ENCODE measurements at places on chromosomes 4 and X.

DNA sequence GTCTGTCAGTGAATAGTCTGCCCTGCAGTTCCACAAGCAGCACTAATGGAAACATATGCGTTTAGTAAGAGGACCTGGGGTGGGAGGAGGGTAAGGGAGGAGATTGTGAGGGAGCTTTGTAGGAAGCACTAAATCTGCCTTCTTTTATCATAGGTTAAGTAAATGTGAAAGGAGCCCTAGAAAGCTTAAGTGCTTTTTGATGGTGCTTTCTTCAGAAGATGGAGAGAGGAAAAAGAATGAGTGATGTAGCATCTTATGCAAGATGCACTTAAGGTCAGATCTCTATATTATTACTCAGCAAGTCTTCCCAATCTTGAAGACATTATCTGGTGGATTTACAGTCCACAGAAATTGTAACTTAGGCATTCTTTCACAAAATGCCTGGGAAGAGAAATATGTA, 322.7 kb downstream of the PDHA2 start:
- no peak for DNase-seq

GRCh38 chr4:47668810-47669408, 169.0 kb downstream of the CORIN start:
- peak; percentile 81 for DNase-seq

DNA sequence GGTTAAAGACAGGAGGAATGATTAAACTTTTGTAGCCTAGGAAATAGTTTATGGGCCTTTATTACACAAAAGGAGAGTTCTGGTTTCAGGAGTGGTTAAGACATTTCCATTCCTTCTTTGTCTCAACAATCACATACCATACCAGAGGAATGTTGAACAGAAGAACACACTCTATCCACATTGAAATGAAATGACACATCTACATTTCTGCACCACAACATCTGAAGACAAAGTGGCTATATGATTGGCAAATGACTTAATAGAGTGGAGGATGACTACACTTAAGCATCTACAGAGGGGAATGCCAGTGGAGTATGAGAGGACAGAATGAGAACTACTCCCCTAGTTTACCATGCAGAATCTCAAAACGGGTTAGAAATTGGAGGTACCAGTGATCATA, 8.0 kb downstream of the CYP2U1 start:
- peak; percentile 31 for DNase-seq

DNA sequence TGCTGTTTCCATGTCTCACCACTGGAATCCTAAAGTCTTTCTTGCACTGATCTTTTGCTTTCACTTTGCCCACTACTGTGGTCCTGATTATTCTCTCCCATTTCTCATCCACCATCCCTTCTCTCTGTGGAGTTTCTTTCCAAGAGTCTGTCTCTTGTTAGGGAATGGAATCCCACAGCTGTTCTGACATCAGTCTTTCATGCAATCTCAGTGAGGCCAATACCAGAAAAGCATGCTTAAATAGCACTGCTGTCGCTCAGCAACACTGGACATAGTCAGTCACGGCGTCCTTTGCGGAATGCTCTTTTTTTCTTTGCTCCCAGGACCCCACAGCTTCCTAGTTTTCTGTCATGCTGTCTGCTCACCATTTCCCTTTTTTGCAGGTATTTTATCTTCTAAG, 20.1 kb downstream of the SLITRK4 start:
- no peak for DNase-seq

DNA sequence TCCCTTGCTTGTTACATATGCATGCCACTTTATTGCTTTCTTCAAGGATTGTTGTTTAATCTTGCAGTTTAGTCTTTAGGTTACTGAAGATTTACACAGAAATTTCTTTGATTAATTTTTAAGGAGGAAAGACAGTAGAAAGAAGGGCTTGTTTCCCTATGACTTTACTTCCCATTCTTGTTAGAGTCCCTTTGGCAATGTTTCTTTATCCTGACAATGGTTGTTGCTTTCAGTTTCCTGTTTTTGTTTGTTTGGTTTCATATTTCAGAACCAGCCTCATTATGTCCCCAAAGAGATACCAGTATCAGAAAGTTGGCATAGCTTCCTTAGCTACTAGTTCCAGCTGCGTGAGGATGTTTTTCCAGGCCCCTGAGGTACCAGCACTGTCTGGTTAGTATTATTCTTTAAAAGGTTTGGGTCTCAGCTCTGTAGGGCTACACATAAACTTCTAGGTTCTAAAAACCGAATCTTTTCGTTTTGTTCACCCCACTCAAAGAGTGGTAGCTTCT, 61.3 kb upstream of the UNC5C start:
- no peak for DNase-seq

GRCh38 chr4:52250154-52250553, 199.1 kb downstream of the SPATA18 start:
- no peak for DNase-seq

GRCh38 chr4:165343353-165344191, 16.1 kb downstream of the MSMO1 start:
- DNase-seq, result peak; percentile 41

DNA sequence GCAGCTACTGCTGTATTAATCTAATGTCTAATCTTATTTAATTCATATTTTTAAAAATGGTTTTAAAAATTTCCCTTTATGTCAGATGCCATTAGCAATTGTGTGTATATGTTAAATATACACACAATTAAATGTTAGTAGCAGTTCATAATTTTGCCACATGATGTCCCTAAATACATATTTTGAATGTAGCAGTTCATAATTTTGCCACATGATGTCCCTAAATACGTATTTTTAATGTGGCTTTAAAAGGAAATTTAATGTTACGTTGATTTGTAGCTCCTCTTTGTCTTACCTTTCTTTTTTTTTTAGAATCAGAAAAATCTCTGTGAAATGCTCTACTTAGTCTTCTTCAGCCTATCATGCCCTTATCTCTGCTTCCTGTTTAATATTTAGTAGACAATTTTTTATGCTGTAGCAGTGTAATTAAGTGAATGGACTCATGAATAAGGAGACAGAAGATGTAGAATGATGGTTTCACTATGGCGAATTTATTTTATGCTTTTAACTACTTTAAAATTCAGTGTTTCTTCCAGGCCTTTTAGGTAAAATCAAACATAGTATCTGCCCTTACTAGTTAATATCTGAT, 26.1 kb downstream of the RBM46 start:
- peak; percentile 7 for DNase-seq

DNA sequence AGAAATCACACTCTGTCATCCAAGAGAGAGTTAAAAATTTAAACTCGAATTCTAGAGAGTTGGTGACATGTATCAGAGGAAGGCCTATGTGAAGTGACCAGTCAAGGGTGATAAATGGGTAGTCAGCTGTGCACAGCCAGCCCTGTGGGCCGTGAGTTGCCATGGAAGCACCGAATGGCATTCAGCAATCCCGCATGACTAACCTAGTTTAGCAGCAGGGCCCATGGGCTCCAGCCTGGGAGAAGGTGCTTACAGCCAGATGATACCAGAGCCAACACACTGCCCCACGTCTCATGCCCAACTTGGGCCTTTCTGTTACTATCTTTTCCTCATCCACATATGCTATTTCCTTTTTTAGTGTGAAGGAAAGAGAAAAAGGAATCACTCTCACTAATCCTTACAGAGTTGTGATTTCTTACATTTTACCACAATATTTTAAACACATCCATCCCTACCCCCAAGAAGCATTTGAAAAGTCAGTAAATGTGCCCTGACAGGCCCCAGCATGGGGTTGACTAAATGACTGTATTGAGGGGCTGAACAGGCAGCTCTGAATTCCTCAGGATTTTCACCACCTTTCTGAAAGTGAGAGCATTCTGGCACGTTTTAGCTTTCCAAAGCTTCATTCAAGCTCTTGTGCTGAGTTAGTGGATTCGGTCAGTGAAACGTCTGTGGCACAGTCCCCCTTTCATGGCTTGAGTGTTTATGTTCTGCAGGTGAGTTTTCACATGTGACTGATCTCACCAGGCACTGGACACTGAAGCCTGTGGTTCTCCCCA, 104.2 kb downstream of the AFF1 start:
- DNase-seq, result peak; percentile 79

- DNase-seq, result no peak
These were observed 57.5 kb upstream of the SCML1 start for GRCh38 chrX:17679820-17680219.

- no peak for DNase-seq
These were observed 454.6 kb downstream of the MAGEB5 start for GRCh38 chrX:26670521-26670920.

DNA sequence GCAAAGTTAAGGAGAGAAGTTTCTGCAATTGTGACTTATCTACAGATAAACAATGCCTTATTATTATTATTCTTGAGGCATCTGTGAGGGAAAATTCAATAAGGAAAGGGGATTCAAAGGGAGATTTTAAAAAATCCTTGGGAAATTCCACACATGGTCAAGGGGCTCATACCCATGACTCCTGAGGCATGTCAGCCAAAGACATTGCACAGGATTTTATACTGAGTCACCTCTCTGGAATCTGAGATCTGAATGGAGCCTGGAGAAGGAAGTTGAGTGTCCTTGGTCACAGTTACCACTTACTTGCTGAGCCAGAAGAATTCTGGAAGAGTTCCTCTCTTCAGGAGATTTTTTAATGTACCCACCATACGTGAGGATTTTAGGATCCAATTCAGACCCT, 14.4 kb upstream of the CXCL8 start:
- DNase-seq, result peak; percentile 90

DNA sequence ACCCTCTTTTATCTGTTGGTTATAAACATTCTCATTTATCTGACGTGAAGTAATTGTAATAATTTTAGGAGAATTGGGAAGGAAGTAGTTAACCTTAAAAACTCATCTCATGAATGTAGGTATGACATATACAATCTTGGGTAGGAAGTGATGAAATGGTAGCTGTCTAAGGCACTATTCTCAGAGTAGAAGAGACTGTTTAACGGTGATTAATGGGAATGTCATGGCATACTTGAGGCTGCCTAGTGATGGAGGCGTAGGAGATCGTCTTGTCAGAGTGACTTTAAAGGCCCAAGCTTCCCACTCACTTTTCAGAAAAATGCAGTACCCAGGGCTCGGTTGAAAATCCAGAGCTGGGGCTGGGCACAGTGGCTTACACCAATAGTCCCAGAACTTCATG, 19.4 kb upstream of the AGA start:
- no peak for DNase-seq

DNA sequence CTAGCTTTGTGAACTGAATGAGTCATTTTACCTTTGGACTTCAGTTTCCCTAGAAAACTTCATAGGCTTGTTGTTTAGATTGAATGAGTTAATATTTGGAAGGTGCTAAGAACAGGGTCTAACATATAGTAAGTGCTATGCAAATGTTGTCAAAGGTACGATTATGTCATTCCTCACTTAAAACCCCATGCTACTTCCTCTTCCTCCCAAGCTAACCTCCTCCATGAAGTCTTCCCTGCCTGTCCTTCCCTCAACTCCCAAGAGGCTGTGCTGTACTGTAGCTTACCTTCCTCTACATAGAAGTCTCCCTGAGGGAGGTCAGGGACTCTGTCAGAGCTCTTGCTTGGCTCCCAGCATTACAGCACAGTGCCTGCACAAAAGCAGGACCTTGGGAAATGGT, 103.4 kb upstream of the PJA1 start:
- DNase-seq, result no peak

DNA sequence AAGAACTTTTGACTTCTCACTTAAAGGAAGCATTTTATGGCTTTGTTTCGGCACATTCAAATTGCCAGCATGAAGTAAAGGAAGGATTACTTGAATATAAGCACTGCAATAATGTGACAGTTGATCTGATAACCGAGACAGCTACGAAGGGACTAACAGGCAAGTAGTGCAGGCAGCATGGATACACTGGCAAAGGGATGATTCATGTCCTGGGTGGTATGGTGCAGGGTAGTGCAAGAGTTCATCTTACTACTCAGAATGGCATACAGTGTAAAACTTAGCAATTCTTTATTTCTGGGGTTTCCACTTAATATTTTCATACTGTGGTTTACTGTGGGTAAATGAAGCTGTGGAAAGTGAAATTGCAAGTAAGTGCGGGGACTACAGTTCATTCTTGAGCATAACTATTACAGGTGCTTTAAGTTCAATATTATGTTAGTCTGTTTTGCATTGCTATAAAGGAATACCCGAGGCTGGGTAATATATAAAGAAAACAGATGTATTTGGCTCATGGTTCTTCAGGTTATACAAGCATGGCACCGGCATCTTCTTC, 611.8 kb downstream of the SPOCK3 start:
- DNase-seq, result no peak

DNA sequence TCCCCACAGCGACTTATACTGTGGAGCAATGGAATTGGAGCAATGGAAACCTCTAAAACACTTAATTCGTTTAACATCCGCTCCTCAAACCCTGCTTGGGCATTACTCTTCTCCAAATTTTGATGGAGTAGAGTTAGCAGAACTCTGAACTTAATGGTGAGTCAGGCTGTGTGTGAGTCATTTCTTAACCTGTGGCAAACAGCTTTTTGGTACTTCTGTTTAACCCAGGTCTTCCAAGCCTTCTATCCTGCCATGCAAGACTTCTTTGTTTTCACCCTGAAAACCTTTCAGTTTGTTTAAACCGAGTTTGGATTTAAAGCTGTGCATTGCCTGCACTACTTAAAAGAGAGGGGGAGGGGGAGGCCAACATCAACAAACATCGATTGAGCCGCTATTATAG, 3.6 kb upstream of the AMOT start:
- no peak for DNase-seq

GRCh38 chrX:155745792-155746191, 133.0 kb upstream of the TMLHE start:
- no peak for DNase-seq

DNA sequence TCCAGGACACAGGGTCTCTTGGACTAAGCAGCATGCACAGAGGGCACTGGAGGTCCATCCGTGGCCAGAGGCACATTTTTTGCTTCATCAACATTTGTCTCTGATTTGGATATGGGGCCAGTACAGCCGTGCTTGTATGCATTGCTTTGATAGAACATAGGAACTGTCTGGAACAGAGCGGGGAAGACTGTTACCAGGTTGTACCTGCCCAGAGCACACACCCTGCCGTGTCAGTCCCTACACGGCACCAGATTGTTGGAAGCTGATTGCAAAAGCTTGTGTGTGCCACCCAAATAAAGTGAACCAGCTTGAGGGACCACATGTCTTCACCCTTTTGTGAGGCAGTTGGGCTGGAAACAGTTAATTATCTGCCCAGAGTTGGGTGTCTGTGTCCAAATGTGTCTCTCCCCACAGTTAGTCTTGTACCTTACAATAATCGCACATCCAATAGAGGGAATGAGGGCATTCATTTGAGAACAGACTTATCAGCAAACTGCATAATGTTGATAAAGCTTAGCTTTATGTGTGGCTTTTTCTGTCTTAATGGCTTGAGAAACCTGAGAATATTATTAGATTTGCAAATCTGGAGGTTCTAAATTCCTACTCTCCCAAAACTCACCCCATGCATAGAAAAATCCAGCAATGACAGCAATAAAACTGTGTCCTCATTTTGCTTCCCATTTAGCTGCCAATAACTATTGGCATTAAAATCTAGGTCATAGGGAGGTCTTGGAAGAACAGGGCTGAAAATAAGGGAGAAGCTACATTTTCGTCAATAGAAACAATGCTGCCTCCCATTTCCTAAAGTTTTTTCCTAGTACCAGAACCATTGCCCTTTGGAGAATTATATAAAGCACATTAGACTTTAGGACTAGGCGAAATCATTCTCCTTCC, 21.2 kb downstream of the KLF3 start:
- DNase-seq, result no peak
